ENCODE measurements at places on chromosomes 2 and 18. TPM values are rescaled to one million over a fixed set of nuclear protein-coding genes. Genes with fewer than 3 reads are reported as not detected.

DNA sequence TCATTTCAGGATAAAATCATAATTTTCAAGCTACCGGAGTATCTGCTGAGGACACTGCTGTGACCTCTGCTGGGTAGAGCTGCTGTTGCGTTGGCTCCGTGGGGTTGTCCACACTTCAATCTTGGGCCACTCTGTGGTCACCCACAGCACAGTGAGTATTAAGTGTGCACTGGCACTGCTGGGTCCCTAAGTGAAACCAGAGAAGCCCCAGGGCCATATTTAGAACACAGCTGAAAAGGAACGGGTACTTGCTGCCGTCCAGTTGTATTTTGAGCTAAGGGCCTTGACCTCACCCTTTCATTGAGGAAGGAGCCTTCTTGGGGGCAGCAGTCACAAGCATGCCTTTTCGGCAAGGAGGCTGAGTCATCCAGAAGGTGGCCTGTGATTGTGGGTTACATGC, 10.1 kb downstream of the SLC9A4 start:
- H3K27ac ChIP-seq, result no peak overlapping the region
- no peaks in the 10 kb centered on the region for H3K27me3 ChIP-seq
- no peak for DNase-seq

GRCh38 chr2:99939135-99939534, 203.3 kb downstream of the AFF3 start:
- H3K4me1 ChIP-seq, result peaks cover 11% of the 10 kb centered on the region
- DNase-seq, result no peak
- no peaks in the 10 kb centered on the region for H3K27me3 ChIP-seq
- H3K27ac ChIP-seq, result no peak overlapping the region
- no peak overlapping the region for H3K4me3 ChIP-seq

DNA sequence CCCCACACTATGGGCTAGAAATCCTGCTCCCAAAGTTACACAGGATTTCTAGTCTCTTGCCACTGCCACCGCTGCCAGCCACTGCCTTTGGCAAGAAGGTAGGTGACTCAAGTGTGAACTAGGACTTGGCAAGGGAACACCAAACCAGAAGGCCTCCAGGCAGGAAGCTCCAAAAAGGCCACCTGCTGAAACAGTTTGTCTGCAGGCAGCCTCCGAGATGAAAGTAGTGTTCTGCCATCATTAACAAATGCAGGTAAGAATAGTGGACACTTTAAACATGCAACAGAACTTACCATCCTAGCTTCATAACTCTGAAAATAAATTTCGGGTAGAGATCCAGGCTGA, 3.9 kb downstream of the ANKRD44 start:
- no peak for DNase-seq
- H3K27me3 ChIP-seq, result peaks cover 2% of the 10 kb centered on the region
- H3K4me3 ChIP-seq, result no peak overlapping the region
- no peaks in the 10 kb centered on the region for H3K4me1 ChIP-seq
- no peak overlapping the region for H3K27ac ChIP-seq
- H3K36me3 ChIP-seq, result no peaks in the 10 kb centered on the region

DNA sequence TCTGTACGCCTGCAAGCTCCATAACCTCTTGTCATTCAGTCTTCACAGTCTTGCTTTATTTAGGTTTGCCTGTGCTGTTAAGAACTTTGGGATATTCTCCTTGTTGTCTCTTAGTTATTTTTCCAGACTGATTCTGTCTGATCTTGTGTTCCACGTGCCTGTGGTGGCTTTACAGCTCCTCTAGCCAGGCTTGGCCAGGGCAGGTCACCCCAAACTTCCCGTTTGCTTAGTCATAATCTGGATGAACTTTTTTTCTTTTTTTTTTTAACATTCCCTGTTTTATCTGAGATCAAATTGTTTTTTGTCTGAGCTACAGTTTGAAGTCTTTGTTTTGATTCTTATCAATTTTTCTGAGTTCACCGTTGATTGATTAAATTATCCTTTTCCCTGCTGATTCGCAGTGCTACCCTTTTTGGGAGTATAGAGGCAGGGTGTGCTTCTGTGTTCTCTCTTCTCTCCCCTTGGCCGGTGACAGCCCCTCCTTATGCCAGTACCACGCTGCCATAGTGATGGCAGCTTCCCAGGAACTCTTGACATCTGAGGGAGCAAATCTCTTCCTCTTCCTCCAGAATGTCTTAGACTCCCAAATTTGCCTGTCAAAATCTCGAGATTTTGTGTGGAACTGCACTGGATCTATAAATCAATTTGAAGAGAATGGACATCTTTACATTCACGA, 2.5 kb downstream of the SP100 start:
- H3K4me3 ChIP-seq, result no peak overlapping the region
- peaks cover 4% of the 10 kb centered on the region for H3K27me3 ChIP-seq
- no peak overlapping the region for H3K27ac ChIP-seq
- no peaks in the 10 kb centered on the region for H3K4me1 ChIP-seq
- peak; percentile 64 for DNase-seq

DNA sequence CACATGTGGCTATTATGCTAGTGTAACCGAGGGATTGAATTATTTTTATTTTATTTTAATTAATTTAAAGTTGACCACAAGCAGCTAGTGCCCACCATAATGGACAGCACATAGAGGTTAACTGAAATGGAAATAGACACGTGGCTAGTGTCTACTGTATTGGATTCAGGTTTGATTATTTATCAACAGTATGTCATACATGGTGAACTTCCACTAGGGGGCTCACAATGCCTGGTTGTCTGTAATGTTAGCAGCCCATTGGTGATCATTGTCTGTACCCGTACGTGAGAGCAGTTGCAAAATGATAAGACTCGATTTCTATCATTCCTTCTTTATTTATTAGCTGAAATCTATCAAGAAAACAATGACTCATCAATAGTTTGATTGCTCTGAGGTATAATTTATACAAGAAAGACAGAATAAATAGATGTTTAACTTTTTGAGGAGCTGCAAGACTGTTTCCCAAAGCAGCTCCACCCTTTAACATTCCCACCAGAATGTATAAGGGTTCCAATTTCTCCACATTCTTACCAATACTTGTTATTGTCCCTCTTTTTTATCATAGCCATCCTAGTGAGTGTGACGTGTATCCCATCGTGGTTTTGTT, 76.5 kb downstream of the CYBRD1 start:
- peak; percentile 75 for DNase-seq
- H3K36me3 ChIP-seq, result no peaks in the 10 kb centered on the region
- H3K27me3 ChIP-seq, result peaks cover 11% of the 10 kb centered on the region
- H3K4me1 ChIP-seq, result no peaks in the 10 kb centered on the region
- H3K4me3 ChIP-seq, result no peak overlapping the region

GRCh38 chr18:26317398-26317797, 91.2 kb downstream of the TAF4B start:
- no peak overlapping the region for H3K4me3 ChIP-seq
- H3K36me3 ChIP-seq, result no peaks in the 10 kb centered on the region
- no peak overlapping the region for H3K27ac ChIP-seq
- H3K27me3 ChIP-seq, result no peaks in the 10 kb centered on the region

DNA sequence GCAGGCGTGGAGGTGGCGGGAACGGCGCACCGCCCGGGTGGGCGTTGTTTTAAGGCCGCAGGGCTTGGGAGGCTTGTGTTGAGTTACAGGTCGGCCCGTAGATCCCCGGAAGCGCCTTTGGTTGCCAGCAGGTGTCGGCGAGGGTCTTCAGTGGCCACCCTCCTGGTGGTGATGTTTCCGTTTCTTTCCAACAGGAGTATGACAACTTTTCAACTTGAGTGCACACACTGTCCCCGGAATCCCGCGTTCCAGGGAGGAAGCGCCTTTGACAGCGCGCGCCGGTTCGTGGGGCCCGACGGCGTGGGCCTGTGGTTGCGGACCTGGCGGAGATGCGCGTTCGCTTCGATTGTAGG, 1.0 kb upstream of the HDAC4 start:
- H3K27me3 ChIP-seq, result no peaks in the 10 kb centered on the region
- no peak for DNase-seq
- H3K4me3 ChIP-seq, result peak overlapping the region; percentile 57
- peaks cover 17% of the 10 kb centered on the region for H3K4me1 ChIP-seq
- peak overlapping the region; percentile 99 for H3K27ac ChIP-seq

GRCh38 chr2:226953206-226953605, 117.4 kb downstream of the RHBDD1 start:
- no peak overlapping the region for H3K4me3 ChIP-seq
- H3K27me3 ChIP-seq, result no peaks in the 10 kb centered on the region
- no peak for DNase-seq

The SERPINB12 gene
- total RNA-seq, result not detected

DNA sequence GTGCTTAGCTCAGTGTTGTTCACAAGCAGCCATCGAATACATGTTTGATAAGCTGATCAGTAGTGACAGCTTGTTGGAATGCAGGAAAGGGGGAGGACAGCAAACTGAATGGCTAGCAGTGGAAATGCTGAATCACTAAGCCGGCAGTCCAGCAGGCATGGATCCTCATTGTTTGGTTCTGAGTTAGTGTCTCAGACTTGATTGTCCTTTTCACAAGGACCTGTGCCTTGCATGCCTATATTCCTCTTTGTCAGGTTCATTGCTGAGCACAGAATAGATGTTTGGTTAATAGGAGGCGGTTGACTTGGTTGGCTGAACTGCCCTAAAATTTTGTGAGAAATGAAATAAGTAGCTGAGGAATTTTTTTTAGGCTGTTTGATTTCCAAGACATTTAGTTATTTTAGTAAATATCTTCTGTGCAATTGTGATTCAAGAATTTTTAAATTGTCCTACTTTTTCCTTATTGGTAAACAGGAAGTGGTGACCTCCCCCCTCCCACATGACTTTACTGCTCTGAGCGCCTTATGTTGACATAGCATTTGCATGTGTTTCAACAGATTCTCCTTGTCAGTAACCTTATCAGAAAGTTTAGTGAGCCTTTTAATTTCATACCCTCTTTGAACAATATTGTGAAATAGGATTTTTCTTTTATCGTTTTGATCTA, 21.4 kb upstream of the STON1 start:
- H3K4me1 ChIP-seq, result peaks cover 11% of the 10 kb centered on the region
- H3K27ac ChIP-seq, result peak overlapping the region; percentile 48
- DNase-seq, result peak; percentile 80
- H3K27me3 ChIP-seq, result no peaks in the 10 kb centered on the region

The WDPCP gene
- 9.2 TPM for total RNA-seq

DNA sequence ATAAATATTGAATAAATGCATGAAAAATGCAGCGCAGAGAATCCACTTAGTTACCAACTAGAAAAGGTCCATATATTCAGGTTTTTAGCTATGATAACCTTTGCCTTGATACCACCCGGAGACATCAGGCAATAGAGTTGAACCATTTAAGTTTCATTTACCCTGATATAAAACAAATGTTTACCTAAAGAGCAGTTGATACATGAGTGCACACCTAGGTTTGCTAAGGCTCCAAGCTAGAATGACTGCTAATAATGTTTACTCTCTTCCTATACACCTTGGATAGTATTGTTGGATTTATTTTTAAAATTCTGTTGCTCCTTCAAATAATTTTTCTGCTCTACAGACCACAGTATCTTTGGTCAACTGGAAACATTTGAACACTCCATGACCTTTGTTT, 1463.6 kb downstream of the LRP1B start:
- no peaks in the 10 kb centered on the region for H3K4me1 ChIP-seq
- H3K27ac ChIP-seq, result no peak overlapping the region
- H3K4me3 ChIP-seq, result no peak overlapping the region
- no peaks in the 10 kb centered on the region for H3K27me3 ChIP-seq

- DNase-seq, result no peak
- no peak overlapping the region for H3K27ac ChIP-seq
- no peaks in the 10 kb centered on the region for H3K27me3 ChIP-seq
- no peaks in the 10 kb centered on the region for H3K4me1 ChIP-seq
- no peaks in the 10 kb centered on the region for H3K36me3 ChIP-seq
- no peak overlapping the region for H3K4me3 ChIP-seq
Observed at GRCh38 chr2:60867848-60868247, 13.5 kb upstream of the REL start.

DNA sequence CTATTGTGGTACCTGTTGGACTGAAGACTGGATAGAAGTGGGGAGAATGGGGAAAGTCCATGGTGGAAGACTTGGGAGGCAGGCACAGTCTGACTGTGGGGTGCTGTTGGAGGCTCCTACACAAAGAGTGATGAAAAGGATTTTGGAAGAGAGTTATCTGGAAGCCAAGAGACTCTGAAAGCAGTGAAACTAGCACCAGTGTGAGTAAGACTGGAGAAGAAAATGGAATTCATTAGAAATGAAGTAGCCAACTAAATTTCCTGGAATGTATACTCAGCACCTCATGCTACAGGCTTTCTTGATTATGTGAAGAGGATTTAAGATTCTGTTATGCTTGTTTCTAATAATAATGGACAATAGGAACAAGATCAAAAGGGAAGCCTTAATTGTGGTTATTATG, 27.7 kb downstream of the ELP2 start:
- peaks cover 69% of the 10 kb centered on the region for H3K36me3 ChIP-seq
- no peak overlapping the region for H3K27ac ChIP-seq
- no peaks in the 10 kb centered on the region for H3K27me3 ChIP-seq
- H3K4me1 ChIP-seq, result no peaks in the 10 kb centered on the region
- DNase-seq, result no peak

The MYL12A gene
- 195 TPM for total RNA-seq

The CHST10 gene
- total RNA-seq, result 21.6 TPM

Measured in cardiac muscle cell (in vitro differentiated cells and primary cell).